ENCODE measurements at places on chromosomes 16 and 17.

DNA sequence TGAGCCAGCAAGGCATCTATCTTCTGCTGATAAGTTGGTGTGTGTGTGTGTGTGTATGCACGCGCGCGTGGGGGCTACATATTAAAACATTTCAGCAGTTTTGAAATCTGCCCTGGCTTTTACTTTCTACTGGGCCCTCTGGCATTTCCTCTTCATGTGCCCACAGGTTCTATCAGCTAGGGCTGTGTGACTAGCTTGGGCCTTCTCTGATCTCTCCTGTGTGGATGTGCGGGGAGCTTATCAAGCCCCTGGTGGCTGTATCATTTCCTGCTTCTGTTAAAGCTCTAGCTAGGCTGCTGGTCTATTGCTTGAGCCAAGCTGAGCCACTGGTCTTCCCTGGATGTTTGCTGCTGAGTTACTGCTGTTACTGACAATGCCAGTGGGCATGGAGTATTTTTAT is 132.5 kb downstream of the AATF start:
- DNase-seq: no peak

GRCh38 chr16:81686391-81687130 is 92.5 kb upstream of the PLCG2 start:
- DNase-seq: no peak

DNA sequence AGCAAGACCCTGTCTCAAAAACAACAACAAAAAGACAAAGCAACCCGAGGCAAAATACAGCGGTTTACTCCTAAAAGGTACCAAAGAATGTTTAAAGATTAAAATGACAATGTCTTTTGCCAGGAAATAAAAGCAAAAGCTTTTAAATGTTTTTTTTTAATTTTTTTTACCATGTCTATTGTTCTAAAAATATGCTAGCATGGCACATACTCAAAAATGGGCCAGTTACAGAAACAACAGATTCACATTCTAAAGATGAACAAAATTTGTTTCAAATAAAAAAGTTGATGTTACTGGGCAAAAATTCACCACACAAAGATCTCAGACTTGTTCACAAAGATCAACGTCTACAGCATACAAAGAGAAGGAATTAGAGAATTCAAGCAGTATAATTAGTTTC is 41.1 kb downstream of the CACNG1 start:
- DNase-seq: no peak

GRCh38 chr17:82815790-82816305 is 24.0 kb downstream of the ZNF750 start:
- no peak for DNase-seq

DNA sequence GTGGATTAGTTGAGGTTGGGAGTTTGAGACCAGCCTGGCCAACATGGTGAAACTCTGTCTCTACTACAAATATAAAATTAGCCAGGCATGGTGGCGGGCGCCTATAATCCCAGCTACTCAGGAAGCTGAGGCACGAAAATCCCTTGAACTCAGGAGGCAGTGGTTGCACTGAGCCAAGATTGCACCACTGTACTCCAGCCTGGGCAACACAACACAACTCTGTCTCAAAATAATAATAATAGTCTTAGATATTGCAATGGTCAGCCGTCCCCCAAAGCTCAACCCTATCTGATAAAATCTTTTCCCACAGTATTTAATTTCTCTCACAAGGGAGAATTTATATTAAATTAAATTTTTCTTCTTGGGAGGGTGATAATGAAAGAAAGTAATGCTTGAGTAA is 169.6 kb downstream of the XYLT1 start:
- DNase-seq: no peak

DNA sequence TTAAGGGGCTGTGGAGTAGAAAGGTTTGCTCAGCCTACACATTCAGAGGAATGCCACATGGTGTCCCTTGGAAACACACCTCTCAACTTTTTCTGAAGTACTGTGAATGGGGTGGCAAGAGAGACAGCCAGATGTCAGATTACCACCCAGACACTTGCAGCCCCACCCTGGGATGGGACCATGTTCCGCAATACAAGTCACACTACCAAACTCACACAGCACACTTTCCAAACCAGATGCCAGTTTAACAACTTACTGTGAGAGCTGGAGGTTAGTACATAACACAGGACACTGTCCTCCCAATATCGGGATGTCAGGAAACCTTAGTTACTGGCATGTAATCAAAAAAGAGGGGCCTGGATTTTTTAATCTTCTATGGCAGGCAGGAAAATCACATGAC is 7.9 kb downstream of the USP7 start:
- no peak for DNase-seq

DNA sequence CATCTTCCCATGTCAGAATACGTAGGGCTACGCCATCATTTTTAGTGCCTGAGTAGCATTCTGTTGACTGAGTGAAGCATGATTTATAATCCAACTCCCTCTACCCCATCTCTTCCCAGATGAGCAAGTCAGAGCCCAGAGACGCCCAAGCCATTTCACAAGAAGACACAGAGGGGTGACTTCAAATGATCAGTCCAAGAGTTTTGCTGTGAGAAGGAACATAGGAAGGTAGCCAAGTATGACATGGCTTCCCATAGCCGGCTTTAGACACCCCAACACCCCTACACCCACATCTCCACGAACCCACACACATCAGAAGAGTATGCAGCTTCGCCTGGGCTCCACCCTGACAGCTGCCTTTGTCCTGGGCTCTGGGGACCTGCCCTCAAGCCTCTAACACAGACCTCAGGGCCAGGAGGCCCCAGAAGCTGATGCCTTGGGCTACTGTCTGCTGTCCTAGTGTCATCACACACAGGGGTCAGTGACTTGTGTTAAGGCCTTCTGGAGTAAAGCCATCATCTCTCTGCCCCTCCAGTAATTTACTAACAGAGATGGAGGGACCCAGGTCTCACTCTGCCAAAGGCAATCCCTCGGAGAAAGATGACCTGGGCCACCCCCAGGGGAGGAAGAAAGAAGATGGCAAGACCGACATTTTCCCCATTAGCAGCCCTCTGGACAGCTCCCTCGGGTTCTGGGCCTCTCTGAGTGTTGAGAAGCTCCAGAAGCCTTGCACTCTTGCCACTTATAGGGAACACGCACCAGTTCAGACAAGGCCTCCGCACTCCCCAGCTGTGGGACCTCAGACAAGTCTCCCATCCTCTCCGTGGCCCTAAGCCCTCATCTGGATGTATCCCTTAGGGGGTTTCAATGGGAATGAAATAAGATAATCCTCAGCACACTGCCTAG is 38.7 kb upstream of the MRPS23 start:
- DNase-seq: no peak

DNA sequence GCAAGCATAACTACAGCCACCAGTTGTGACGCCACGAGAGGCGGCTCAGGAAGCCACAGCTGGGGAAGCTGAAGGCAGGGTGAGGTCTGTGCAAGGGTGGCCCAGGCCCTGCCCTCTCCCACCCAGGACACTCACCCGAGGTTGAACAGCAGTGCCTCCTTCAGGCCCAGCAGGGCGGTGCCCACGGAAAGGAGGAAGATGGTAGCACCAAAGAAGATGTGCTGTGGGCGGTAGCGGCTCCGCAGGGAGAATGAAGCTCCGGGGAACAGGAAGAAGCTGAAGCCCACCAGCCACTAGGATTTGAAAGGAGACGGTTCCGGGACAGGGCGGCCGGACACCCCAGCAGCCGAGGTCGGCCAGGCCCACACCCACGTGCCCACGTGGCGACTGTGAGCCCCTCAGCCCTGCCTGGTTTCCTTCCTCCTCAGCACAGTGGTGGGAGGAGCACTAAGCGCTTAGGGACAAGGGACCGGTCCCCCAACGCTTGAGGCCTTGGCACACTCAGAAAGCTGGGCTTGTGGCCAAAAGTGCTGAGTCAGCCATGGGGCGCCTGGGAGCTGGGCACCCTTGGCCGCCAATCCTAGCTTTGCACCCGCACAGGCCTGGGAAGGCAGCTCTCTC is 11.0 kb downstream of the CYB561 start:
- peak; percentile 96 for DNase-seq

DNA sequence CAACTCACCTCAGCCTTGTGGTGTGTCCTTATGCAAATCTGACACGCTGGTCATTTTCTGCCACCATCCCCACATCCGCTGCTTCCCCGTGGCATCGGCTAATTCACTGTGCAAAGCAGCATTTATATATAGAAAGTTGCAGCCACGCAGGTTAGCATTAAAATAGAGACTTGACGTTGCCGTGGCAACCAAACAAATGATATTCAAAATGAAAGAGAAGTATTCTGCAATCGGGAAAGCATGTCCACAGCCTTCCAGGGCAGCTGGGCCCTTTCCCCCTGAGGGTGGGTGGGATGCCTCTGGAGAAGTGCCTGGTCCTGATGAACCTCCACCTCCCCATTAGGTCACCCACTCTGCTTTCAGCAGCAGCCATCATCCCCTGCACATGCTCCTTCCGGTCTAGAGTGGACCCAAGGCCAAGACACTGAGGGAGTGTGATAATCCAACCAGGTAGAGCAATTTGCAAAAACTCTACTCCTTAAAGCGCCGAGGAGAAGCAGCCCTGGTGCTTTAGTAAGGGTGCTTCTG is 138.7 kb downstream of the GAS7 start:
- DNase-seq: peak; percentile 18

DNA sequence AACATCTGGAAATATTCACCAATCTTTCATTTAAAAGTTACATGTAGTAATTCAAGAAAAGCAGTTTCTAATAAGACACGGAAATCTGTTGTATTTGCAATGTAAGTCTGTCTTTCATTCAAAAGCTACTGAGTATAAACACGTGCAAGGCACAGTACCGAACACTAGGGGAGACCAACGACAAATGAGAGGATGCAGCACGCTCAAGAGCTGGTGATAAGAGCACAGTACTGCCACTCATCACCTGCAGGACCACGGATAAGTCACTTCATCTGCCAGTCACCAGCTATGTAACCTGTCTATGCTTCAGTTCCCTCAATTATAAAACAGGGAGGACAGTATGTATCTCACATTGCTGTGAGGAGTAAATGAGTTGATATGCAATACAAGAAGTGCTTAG is 67.1 kb downstream of the CLEC18A start:
- peak; percentile 25 for DNase-seq

GRCh38 chr17:78442648-78443218 is 64.3 kb downstream of the PGS1 start:
- DNase-seq: peak; percentile 16

- DNase-seq: no peak
These were observed 407.0 kb downstream of the SOX9 start for GRCh38 chr17:72527789-72528188.

GRCh38 chr17:80322864-80323263 is 62.2 kb downstream of the RNF213 start:
- no peak for DNase-seq

DNA sequence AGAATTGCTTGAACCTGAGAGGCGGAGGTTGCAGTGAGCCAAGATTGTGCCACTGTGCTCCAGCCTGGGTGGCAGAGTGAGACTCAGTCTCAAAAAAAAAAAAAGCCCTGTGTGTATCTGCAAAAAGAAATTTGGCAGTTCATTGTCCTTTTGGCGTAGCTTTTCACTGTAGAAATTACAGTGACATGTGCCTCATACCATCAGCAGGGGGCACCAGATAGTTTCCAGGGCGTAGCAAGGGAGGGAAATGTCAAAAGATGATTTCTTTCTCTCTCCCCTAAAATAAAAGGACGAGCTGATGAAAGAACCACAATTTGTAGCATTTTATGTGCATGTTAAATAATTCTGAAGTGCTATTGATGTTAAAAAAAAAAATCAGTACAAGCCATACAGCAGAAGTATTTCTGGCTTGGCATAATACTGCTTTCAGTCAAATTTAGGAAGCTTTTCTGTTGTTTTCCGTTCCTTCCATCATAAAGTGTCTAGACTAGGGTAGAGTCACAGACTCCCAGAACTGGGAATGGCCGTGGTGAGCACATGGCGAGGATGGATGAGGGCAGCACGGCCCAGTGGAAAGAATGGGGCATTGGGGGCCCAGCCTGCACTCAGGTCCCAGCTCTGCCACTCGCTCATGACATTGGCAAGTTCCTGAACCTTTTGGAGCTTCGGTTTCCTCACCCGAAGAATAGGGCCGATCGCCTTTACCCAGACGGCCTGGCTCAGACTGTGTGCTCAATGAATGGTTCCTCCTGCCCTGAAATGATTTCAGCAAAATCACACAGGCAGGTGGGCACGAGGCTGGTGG is 59.8 kb upstream of the RPH3AL start:
- DNase-seq: peak; percentile 64

DNA sequence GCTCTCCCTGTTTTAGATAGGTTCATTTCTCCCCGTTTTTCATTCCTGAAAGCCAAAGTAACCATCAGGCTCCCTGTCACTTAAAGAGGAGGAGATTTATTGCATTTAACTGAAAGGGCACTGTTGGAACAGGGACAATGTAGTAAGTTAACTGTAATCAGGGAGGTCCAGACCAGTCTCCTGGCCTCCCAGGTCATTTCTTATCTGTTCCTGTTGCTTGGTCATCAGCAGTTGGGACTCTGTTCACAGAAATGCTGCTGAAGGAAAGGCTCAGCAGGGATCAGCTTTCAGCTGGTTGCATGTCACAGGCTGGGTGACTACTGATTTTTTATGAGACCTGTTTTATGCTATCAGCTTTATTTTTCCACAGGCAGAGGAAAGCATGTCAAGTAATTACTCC is 622.6 kb upstream of the GOT2 start:
- DNase-seq: no peak

DNA sequence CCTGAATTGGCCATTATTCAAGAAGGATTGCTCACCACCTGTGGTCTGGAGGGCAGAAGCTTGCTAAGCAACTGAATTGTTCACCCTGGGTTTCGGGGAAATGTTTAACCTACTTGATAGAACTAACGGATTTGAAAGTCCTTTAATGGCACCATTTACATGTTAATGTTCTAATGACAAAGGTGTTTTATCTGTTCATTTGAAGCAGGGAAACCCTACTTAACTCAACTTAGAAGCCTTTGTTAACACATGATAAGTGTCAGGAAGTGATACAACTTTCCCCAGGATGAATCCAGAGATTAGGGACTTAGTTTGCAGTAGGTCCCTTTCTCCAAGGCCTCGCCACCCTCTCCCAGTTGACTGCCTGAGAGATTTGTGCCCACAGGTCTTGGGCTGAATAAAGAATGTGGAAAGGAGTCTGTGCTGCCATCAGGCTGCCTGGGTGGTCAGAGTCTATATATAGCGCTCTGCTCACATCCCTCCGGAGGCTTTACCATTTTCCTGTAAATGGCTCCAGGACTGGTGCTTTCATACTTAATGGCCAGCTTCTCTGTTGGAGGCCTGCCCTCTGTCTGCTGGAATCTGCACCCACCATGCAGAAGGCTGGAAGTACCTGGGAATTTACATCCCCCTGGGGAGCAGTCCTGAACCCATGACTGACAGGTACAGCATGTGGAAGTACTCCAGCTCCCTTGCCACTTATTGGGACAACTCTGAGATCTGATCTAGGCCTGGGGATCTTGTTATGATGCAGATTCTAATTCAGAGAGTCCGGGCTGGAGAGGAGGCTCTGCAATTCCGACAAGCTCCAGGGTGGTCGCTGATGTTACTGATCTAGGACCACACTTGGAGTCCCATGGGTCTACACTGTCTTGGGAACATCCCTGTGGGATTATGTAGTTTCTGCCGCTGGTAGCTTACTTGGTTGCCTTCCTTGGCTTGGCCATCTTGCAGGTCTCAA is 99.9 kb downstream of the ASIC2 start:
- DNase-seq: no peak

- no peak for DNase-seq
These were observed 26.9 kb downstream of the NDEL1 start for GRCh38 chr17:8462564-8462963.
